ENCODE measurements at places on chromosomes 12 and 14.

- DNase-seq: no peak
Observed at GRCh38 chr14:24256960-24257359, 6.0 kb downstream of the TGM1 start.

DNA sequence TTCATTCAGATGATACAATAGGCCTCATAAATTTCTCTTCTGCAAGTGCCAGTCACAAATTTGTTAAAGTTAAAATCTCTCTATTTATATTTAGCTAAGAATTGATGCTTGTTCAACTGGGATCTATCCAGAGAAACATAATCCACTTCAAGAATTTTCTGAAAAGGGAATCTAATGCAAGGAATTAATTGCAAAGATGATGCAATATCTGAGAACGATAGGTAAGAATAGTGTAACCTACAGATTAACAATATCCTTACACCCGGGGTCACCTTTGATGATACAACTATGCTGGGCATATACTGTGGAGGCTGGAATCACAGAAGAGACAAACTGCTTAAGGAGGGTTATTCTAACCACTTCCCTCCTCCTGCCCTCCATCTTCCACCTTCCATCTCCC is 295.1 kb downstream of the FOXG1 start:
- DNase-seq: no peak

DNA sequence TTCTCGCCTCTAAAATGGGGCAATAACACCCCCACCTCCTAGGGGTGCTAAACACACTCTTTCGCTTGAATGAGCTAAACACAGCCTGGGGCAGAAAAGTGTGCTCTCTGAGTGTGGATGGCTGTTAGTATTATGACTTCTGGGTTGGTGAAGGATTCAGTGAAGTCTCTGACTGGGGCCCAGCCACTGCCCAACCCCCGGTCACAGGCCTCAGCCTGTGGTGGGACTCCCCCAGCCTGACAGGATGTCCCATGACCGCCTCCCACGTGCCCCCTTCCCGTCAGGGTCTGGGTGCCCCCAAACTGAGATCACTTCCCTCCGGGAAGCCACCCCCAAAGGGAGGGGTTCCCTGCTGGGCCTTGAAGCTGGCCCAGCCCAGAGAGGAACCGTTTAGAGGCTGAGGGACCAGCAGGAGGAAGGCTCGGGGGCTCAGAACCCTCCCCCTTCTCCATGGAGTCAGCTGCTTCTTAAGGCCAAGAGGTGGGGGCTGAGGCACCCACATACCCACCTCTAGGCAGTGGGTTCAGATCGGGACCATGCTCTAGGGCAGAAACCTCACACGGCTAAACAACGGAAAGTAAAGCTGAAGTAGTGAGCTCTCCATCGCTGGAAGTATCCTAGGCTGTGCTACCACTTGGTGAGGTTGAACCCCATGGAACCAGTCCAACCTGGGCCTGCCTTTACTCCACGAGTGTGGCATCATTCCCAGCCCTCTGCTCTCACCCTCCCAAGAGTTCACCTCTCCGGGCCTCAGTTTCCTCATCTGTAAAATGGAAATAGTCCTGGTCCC is 13.8 kb downstream of the DTX1 start:
- DNase-seq: no peak

- DNase-seq: no peak
Observed at GRCh38 chr12:49233842-49234526, 30.9 kb upstream of the TUBA1C start.

DNA sequence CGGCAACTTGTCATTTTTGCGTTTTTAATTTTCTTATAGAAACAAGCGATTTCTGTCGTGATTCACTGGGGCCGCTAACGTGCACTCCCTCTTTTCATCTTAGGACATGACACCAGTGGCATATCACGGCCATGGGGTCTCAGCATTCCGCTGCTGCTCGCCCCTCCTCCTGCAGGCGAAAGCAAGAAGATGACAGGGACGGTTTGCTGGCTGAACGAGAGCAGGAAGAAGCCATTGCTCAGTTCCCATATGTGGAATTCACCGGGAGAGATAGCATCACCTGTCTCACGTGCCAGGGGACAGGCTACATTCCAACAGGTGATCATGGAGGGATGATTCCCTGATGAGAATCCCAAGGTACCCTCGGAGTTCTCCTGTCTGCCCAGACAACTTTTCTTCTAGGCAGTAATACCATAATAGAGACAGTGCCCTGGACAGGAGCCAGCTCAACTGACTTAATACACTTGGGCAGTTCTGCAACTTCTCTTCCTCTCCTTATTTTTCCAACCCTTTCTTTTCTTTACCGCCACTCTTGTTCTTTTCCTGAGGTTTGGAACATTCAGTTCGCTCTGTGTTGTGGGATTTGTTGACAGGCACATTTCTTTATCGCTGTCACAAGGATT is 821 bp downstream of the TMEM106C start:
- DNase-seq: no peak

GRCh38 chr12:112898380-112898779 is 8.4 kb upstream of the OAS1 start:
- DNase-seq: no peak

- no peak for DNase-seq
Observed at GRCh38 chr12:4932576-4932975, 22.9 kb downstream of the KCNA1 start.

DNA sequence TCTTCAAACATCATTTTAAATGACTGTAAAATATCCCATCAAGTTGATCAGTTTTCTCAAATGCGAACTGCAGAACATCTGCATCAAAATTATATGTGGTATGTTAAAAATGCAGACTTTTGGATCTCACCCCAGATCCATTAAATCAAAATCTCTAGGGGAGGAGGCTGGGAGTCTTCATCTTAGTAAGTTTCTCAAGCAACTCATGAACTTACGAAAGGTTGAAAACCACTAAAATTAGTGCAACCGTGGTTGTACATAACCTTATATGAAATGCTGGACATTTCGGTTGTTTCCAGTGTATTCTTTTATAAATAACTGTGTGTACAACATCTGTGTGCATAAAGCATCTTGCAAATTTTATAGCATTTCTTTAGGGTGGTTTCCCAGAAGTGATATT is 39.2 kb downstream of the ZFP36L1 start:
- DNase-seq: no peak

- no peak for DNase-seq
Observed at GRCh38 chr14:39609119-39609518, 176.9 kb upstream of the FBXO33 start.

DNA sequence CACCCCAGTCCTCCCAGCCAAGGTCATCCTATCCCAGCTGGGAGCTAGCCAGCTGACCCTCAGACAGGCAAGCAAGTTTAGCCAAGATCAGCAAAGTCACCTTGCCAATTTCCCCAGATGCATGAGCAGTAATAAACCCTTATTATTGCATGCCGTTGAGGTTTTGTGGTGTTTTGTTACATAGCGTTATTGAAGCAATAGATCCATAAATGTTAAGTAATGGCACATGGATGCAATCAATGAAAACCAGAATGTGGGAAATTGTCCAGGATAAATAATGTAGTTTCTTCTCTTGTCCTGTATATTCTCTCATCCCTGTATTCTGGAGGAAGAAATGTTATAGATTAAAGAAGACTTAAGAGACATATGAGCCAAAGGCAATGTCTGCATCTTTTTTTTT is 18.0 kb upstream of the TMEM260 start:
- no peak for DNase-seq

GRCh38 chr14:85415015-85415712 is 114.8 kb upstream of the FLRT2 start:
- DNase-seq: no peak

- peak; percentile 34 for DNase-seq
Observed at GRCh38 chr12:2813214-2814185, 1.0 kb downstream of the ITFG2 start.

DNA sequence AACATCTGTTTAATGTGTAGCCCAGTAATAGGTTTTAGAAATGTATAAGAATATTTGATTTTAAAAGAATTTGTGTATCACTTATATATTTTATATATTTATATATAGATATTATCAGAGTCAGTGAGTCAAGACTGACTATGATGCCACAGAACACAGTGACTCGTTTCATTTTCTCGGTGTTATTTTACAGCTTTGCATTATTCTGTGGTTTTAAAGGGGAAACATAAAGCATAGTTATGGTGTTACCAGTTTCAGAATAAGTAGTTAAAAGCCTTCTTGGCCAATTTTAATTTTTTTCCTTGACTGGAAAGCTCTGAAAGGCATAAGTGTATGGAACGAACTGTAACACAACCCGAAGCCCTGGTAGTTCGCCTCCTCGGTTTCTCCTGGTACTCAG is 91.0 kb downstream of the GRIP1 start:
- no peak for DNase-seq

GRCh38 chr14:70640938-70641547 is 673 bp upstream of the TTC9 start:
- no peak for DNase-seq

GRCh38 chr12:9634969-9635754 is 27.4 kb upstream of the KLRB1 start:
- no peak for DNase-seq

- no peak for DNase-seq
Observed at GRCh38 chr14:75995372-75996041, 9.9 kb downstream of the IFT43 start.

GRCh38 chr14:76957224-76957891 is 71.2 kb downstream of the IRF2BPL start:
- no peak for DNase-seq

DNA sequence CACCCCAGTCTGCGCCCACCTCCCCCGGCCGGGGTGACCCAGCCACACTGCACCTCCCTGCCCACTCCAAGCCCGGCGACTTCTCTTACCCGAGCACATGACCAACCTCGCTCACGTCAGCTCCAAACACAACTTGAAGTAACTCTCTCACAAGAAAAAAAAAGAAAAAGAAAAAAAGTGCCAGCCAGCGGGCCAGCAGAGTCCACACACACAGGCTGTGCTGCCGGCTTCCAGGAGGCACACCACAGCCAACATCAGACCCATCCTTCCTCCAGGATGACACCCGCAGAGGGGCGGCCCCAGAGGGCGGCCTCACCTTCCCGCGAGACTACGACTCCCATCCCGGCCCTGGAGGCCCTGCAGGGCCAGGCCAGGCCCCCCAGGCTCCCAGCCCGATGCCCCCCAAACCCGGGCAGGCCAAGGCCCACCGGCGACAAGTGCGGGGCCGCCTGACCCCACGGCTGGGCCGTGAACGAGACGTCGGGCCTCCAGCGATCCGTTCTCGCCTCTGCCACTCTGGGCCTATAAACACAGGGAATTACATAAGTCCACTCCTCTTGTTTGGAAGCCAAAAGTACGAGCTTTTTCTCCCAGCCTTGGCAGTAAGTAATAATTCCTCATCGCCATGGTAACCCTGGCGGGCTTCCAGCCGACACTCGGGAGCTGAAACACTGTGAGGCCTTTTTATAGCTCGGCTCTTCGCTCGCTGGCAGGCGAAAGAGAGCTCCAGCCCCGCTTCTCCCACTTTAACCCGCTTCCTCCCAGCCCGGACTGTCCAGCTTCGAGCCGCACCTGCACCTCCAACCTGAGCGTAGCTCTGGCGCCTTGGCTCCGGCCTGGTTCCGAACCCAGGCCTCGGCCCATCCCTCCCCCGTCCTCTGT is 49.1 kb downstream of the NCOR2 start:
- DNase-seq: no peak

- peak; percentile 77 for DNase-seq
Observed at GRCh38 chr14:77053046-77053841, 24.7 kb upstream of the IRF2BPL start.

GRCh38 chr14:90266441-90267154 is 10.2 kb downstream of the PSMC1 start:
- DNase-seq: no peak

DNA sequence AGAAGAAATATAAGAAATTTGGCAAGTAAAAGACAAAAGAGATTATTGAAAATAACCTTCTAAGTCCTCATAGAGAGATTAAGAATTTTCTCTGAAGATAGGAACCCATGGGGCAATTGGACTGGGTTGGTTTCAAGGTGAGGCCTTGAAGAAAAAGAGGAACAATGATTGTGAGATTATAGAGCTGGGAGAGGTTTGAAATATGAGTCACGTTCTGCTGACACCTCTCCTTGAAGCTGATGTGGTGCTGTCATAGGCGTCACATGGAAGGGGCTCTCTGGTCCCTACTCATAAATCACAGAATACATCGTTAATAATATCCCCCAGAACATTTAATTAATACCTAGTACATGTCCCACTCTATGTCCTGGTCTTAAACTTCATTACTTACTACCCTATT is 227.6 kb upstream of the PDE3A start:
- no peak for DNase-seq

DNA sequence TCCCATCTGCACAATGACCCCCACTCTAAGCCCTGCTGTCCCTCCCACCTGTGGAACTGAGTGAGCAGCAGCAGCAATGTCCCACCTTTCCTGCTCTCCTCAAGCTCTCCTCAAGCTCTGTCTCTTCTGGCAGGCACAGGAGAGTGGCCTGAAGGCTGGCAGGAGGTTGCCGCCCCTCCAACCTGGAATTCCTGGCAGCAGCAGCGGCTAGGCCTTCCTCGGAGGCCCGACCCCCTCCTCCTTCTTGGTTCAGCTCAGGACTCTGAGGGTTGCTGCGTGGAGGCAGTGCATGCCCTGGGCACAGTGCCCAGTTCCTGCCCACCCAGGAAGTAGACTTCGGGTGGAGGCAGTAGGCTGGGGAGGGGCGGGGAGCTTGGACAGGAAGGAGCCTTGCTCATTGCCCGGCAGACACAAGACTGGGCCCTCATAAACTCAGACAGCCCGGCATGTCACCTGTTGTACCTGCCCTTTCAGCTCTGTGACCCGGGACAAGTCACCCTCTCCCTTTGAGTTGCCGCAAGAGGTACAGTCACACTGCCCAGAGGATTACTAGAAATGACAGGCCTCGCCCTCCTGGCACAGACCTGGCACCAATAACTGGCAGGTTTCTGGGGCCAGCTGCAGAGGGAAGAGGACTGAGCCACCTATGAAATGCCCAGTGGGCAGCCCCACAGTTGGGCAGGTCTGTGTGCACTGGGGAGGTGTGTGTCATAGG is 2.1 kb upstream of the SERPINA1 start:
- DNase-seq: no peak

DNA sequence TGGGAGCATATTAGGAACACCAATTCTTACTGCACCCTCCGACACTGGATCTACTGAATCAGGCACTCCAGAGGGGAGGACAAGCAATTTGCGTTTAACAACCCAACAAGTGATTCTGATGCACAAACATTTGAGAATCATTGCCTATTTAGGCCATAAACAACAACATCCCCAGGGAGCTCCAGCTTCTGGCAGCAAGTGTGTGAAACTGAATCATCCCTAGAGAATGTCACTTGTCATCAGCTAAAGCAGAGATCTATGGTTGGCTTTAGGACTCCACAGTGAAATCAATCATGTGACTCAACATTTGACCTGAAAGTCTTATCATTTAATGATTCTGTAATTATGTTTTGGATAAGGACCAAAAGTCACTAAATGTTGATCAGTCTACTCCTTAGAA is 505.0 kb upstream of the FLRT2 start:
- DNase-seq: no peak

GRCh38 chr14:23483236-23483854 is 13.8 kb downstream of the NGDN start:
- peak; percentile 1 for DNase-seq

DNA sequence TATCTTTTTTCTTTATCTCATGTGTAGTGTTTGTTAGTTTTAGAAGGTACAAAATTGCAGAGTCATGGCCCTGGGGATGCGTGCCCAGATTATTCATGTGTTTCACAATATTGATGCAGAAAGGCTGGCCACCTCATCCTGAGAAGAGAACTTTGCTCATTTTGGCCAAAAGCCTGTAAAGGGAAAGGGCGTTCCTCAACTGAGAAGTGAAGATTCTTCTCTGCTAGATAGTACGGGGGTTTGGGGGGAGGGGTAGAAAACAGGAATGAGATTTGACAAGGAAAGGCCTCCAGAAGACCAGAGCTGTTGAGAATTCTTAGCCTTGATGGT is 1.7 kb downstream of the MGST1 start:
- DNase-seq: no peak

Measured in stimulated activated CD4-positive, alpha-beta T cell treated with anti-CD3 and anti-CD28 coated beads, Interleukin-2, amount 100 ng/mL, for 48 hours (primary cell).